ENCODE measurements at places on chromosomes 1 and 21. TPM values are rescaled to one million over a fixed set of nuclear protein-coding genes. Genes with fewer than 3 reads are reported as not detected.

DHX9 gene
- 263 TPM for total RNA-seq

TSPAN1 gene
- total RNA-seq = 0.80 TPM

NIBAN1 gene
- 12.2 TPM for total RNA-seq

PIK3R3 gene
- 13.7 TPM for total RNA-seq

SLC45A3 gene
- 10.1 TPM for total RNA-seq

ALX3 gene
- not detected for total RNA-seq

TEX35 gene
- not detected for total RNA-seq

ADAMTS4 gene
- total RNA-seq = 90.2 TPM

BMP8B gene
- total RNA-seq = 0.22 TPM

Measured in thoracic aorta endothelial cell (primary cell).